NCI-H1417 (cell line): ENCODE measurements at places on chromosomes 1 and 21.

GRCh38 chr21:15014221-15014620, 50.6 kb downstream of the NRIP1 start:
- DNase-seq: no peak

- no peak for DNase-seq
These were observed 52.7 kb downstream of the UBE2T start for GRCh38 chr1:202289009-202289408.

DNA sequence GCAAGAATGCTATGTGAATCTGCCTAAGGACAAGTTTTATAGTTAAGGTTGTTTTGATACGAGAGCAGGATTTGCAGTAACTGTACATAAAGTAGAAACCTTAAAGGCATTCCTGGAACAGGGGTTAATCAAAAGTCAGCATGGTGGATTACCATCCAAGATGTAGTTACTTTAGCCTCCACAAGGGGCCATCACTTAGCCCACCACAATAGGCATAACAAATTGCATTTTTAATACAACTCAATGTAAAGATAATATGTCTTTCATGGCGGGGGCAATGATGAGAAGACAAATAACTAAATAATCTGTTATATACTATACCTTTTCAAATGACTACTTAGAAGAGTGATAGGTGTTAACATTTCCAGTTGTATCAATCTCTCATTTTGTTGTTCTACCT, 611.2 kb upstream of the ADGRL4 start:
- DNase-seq: no peak

GRCh38 chr1:3469104-3469848, 14.8 kb downstream of the ARHGEF16 start:
- no peak for DNase-seq

DNA sequence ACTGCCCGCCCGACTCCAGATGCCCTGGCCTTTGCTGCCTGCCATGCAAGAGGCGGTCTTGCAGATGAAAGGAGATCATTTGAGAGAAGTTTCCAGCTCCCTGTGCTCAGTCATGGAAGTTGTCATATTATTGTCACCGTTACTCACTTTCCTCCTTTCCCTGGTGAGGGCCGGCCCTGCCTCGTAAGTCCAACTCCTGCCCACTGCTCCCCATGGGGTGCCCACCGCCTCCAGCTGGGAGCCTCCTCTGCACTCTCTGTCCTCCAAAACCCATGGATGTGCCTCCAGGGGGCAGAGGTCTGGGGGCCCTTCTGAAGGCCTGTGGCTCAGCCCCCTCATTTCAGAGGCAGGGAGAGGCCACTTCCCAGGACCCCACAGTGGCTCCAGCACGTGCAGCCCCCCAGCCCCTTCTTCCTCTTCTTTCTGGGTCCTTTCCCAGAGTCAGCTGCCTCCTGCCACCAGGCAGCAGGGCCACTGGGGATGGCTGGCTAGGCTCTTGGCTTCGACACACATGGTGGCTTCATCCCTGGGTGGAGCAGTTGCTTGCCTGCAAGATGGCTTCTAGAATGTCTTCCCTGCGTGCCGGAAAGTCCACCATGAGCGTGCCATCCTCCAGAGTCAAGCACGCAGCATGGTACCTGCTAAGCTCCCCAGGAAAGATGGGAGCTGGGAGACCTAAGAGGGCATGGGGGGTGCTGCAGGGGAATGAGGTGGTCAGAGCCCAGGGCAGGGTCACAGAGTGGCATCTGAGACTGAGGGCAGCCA, 97.9 kb upstream of the RUNX3 start:
- DNase-seq: no peak

DNA sequence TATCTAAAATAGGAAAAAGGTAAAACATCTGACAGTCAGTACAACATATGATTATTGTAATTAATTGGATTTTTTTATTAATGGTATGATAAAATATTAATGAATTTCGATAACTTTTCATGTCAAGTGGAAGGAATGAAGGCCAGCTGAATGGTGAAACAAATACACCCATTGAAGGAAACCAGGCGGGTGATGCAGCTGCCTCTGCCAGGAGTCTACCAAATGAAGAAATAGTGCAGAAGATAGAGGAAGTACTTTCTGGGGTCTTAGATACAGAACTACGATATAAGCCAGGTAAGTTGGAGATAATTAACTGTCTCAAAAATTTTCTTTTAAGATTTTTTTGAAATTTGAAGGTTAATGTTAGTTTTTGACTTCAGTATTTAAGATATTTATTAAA, 3.2 kb downstream of the SON start:
- no peak for DNase-seq

DNA sequence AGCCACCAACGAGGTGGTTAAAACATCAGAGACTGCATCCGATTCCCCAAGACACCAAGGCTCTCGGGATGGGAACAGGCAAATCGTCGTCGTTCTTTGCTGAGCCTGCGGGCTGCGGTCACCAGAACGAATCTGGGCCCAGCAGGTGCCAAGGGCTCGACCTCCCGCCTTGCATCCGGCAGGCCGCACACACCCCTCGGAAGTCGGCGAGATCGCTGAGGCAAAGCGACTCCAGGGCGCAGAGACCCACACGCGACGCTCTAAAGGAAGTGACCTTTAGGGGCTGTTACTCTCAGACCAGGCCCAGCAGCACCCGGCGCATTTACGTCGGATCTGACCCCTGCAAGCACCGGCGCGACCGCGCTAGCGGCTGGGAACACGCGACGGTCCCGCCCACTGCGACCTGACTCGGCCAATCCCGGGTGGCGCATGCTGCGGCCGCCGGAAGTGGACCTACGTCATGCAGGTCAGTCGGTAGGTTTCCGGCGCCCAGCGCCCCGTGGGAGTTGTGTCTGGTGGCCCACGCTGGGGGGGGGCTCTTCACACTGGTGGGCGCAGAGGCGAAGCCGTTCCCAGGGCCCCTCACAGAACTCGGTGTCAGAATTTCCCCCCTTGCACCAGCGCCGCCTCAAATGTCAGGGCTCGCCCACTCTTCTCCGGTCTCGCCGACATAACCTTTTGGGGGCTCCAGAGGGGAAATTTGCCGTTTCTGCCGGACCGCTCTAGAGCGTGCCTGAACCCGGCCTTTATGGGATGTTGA, 7.5 kb upstream of the PARK7 start:
- DNase-seq: peak; percentile 83

GRCh38 chr1:165235777-165236291, 120.7 kb downstream of the LMX1A start:
- peak; percentile 88 for DNase-seq

GRCh38 chr1:25694167-25695007, 77.8 kb downstream of the MAN1C1 start:
- peak; percentile 80 for DNase-seq

DNA sequence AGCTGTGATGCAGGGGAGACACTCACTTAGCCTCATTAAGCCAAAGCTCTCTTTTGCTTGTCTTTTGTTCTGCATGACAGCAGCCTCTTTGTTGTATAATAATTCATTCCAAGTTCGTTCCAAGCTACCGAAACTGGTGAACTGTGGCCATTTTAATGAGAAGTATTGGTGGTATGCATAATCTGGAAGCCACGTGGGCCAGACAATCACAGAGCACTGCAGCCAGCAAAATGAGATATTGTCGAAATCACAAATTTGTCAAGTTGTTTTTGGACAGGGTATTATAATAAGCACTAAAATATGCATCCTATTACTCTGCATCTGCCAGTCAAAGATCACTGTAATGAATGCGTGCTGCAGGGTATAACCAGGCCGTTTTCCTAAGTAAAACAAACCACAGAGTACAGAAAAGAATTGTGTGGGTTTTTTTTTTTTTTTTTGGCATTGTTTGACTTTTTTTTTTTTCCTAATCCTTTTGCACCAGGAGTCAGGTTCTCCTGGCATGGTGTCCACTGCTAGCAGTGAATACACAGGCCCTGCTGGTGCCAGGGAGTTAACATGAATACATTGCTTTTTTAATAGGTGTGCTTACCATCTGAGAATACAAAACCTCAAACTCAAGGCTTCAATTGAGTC, 423.9 kb downstream of the PTBP2 start:
- peak; percentile 67 for DNase-seq

- no peak for DNase-seq
These were observed 2.2 kb upstream of the SEMA4A start for GRCh38 chr1:156151093-156151688.

DNA sequence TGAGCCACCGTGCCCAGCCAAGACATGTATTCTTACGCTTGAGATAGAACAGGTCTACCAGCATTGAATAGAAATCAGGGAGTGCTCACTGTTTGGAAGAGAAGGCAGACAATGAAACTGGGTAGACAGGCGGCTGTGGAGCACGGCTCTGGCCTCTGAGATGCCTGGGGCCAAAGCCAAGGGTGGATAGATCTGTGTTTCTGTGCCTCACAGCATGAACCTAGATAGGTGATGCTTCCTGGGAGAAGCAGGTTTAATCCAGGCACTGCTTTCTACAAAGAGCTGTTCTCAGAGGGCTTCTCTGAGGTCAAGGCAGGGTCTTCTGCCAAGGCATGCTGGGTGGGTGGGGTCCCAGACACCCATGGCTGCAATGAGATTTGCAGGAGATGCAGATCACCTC, 24.6 kb upstream of the PRSS38 start:
- no peak for DNase-seq

DNA sequence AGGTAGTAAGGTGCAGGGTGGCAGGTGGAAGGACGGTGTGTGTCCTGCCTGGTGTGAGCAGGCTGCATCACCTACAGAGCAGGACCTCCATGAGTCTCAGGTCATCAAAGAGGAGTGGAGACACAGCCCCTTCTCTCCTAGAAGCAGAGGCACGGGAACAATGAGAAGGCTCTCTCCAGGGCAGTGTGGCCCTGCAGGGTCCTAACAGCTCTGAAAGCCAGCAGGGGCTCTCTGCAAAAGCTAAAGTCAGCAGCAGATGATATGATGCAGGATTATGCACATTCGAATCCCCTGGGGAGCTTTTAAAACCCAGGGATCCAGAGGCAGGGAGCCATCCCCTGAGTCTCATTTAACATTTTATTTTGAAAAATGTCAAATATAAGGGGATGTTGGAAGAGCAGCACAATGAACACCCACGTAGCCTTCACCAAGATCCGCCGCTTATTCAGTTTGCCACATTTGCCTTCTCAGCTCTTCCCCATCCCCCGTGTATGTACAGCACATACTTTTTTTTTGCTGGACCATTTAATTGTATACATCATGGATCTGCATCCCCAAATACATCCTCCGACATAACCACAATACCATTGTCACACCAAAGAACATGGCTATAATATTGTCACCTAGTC, 88.1 kb downstream of the CNIH3 start:
- no peak for DNase-seq

DNA sequence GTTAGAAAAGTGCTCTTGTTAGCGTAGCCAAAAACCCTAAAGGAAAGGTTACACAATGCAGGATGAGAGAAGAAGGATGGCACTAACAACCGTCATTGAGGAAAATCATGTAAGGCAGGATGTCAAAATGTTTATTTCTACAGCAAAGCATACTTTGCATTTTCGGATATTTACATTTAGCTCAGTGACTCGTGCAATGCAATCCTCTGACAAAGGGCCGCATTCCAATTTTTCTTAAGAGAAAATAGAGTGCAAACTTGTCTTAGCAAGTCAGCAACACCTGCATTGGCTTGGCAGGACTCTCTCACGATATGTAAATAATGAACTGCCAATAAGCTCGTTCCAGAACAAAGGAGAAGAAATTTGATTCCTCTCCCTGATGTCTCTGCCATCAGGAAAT, 33.3 kb downstream of the TIAM1 start:
- DNase-seq: peak; percentile 64

DNA sequence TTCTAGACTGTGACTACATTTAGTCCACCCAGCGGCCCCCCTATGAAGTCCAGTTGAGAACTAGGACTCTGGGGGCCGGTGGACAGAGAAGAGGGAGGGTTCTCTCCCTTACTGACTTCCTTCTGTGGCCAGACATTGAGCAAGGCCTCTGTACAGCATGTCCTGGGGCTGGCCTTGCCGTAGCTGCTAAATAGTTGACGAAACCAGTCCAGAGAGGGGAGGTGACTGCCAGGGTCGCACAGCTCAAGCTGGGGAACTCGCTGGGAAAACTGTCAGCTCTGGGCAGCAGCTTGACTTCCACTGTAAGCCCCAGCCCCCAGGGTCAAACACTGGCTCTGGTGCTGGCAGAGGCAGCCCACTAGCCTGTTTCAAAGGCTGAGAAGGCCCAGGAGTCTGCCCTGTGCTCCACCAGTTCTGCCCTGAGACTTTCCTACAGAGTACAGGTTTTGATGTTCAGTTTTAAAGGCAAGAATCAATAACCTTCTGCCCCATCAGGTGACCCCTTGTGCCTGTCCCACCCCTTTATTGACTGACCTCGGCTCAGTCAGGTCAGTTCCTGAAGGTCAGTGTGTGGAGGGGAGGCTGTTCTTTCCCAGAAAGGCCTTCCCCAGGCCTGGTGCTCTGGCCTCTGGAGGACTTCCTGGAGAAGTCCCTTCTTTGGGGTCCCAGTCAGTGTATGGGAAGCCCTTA, 14.1 kb downstream of the PCSK9 start:
- DNase-seq: no peak

- no peak for DNase-seq
These were observed 65.5 kb downstream of the PRKAA2 start for GRCh38 chr1:56710646-56711045.

DNA sequence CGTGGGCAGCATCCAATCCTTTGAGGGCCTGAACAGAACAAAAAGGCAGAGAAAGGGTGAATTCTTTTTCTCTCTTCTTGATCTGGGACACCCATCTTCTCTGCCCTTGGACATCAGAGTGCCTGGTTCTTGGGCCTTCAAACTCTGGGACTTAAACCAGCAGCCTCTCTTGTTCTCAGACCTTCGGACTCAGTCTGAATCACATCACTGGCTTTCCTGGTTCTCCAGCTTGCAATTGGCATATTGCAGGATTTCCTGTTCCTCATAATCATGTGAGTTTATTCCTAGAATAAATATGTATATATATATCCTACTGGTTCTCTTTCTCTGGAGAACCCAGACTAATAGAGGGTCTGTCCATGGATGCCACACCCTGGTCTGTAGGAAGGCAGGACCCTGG, 16.3 kb upstream of the TENT5C start:
- DNase-seq: no peak

- DNase-seq: peak; percentile 17
These were observed at the start of gene MMP23B for GRCh38 chr1:1631782-1632420. TSS of gene MMP23B (plus strand) at chr1:1632173. CDS start at chr1:1632219, 46 bp downstream.

GRCh38 chr1:235563513-235564061, 59.3 kb upstream of the B3GALNT2 start:
- no peak for DNase-seq

GRCh38 chr1:199743227-199743626, 284.3 kb upstream of the NR5A2 start:
- DNase-seq: no peak

DNA sequence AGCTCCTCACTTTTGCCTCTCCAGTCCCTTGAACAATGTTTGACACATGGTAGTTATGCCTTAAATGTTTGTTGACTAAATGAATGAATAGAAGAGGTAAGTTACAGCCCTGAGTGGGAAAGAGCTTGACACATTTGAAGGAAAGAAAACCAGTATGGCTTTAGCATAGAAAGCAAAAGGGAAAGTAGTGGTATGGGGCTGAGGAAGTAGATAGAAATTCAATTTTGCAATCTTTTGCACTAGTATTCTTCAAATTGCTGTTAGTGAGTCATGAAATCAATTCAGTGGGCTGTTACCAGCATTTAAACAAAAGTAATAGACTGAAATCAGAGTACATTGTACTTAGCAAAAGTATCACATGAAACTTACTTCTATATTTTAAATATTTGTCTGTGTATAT, 21.1 kb downstream of the PLA2G4A start:
- DNase-seq: no peak
